ENCODE measurements at places on chromosomes 3 and 15.
A peak's percentile ranks its signal among the peaks of the same experiment; 100 is the strongest.

DNA sequence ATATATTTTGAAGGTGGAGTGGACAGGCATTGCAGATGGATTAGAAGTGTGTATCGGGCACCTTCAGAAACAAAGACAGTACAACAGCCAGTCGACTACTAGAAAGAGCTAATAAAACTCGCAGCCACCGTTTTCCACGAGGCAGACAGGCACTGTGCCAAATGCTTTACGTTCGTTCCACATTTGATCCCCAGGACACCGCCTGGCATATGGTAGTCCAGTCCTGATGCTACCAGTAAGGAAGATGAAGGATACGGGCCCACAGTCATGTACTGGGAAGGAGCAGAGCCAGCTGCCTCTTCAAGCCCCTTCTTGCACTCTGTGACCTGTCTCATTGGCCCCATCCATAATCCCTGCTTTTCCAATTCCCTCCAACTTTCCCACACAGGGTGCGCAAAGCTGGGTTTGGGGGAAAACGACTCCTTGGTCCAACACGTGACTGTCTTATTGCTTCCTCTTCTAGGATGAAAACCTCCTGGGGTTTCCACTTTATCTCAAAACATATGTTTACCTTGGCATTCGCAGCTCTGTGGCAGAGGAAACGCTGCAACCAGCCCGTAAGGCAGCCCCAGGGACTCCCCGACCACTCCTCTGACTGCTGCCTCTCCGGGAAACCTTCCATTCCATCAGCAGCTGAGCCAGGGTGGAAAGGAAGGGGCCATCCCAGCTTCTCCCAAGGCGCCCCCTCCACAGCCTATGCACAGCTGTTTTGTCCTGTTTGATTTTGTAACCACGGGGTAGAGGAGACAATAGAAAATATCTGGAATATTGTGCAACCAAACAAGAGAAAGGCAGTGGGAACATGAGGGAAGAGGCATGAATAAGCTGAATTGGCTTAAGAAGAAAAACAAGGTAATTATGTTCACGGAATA is 107.4 kb downstream of the ADAMTS17 start:
- peak; percentile 60 for DNase-seq

DNA sequence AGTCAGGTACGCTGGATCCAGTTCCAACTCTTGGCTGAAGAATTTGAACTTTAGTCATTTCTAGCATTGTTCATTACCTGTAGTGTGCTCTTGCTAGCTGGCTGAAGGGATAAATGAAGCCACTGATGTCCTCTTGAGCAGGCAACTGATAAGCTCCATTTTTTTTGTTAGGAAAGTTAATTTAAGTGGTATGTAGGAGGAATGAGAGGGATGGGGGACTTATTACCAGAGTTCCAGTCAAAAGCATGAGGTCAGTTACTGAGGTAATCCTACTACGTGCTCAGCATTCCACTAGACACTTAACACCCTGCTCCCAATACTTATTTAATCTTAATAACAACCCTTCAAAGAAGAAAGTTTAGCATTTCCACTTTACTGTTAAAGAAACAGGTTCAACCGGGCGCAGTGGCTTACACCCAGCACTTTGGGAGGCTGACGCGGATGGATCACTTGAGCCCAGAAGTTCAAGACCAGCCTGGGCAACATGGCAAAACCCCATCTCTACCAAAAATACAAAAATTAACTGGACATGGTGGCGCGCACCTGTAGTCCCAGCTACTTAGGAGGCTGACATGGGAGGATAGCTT is 2.0 kb upstream of the RASA2 start:
- no peak for DNase-seq

DNA sequence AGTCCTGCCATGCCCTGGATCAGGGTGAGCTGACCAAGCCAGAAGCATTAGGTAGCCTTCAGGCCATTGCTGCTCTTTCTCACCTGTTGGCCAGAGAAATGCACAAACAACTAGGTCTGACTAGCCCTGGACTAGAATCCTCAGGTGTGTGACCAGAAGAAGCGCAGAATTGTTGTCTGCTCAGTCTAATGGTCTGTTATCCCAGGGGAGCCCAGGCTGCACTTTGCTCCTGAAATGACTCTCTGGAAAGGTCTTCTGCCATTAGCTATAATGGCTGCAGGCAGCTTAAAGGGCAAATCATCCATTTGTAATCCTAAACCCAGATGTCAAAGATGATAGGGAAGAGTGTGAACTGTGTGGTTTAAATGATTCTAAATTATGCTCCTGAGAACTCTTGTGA is 246.1 kb downstream of the NFKBIZ start:
- DNase-seq = no peak

DNA sequence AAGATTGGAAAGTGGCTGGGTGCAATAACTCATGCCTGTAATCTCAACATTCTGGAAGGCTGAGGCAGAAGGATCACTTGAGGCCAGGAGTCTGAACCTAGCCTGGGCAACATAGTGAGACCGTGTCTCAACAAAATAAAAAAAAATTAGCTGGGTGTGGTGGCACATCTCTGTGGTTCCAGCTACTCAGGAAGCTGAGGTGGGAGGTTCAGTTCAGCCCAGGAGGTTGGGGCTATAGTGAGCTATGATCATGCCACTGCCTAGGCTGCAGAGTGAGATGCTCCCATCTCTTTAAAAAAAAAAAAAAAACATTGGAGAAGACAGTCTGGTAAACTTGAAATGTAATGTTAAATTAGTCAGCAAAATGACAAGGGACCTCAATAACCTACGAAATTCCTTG is 57.9 kb downstream of the STAG1 start:
- no peak for DNase-seq

DNA sequence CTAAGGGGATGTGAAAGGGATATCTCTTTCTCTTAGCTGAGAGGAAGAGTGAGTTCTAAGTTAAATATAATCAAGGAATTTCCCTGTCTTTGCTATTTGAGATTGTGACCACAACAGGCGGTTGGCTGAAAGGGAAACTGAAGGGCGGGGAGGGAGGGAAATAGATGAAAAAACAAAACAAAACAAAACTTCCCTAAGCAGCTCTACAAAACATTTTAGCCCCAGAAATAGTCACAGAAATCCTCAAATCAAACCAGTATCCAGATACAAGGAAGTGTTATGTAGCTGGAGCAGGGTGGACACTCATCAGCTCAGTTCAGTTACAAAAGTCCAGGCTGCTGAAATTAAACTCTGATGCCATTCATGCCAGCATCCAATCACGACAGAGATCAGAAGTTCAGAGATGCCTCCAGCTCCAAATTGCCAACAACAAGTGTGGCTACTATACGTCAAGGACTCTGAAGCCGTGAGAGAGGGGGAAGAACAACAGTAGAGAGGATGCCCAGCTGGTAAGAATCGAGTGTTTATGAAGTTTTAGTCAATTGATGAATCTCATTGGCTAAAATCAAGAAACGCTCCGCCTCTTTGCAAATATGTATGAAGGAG is 319 bp upstream of the TP63 start:
- no peak for DNase-seq

DNA sequence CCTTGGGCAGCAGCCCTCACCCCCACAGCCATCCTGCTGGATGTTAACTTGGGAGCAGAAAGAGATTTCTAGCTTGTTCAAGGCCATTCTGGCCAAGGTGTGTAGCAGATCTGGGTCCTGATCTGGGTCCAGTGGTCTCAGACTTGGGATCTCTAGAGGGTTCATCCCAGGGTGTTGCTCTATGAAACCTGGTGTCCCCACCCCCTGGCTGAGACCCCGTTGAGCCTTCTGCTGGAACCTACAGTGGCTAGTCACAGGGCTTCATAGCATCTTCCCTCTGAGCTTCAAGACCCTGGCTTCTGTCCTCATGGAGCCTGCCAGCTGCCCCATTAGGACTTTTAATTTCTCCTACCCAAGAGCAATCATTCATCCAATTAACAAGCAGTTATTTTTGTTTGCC is 64.3 kb downstream of the EPHB1 start:
- no peak for DNase-seq

DNA sequence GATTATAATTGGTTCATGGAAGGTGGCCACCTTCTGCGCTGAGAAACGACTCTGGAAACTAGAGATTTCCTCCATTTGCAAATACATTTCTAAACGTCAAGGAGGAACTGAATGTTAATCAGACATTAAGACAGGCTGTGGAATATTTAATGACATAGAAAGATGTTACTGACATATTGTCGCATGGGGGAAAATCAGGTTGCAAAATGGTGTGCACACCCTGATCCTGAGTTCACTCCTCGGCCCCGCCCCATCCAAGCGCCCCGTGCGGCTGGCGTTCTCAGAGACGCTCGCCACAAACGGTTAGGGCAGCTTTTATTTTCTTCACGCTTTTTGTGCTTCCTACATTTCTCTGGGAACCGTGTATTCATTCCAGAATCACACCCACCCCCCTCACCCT is 10.7 kb downstream of the H1-8 start:
- no peak for DNase-seq

DNA sequence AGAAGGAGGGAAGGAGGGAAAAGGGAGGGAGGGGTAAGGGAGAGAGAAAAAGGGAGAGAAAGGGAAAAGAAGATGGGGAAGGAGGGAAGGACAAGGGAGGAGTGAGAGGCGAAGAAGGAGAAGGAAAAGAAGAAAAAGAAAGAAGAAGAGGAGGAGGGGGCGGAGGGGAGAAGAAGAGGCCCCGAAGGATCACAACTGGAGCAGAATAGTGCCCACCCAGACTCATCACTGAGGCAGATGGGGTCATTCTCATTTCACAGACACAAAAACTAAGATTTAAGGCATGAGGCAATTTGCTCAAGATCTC is 2.7 kb upstream of the ALAS1 start:
- no peak for DNase-seq

- DNase-seq = no peak
These were observed 98.6 kb upstream of the IGF1R start for GRCh38 chr15:98549741-98550140.

- DNase-seq = no peak
These were observed 26.4 kb upstream of the SKIL start for GRCh38 chr3:170331143-170331542.

DNA sequence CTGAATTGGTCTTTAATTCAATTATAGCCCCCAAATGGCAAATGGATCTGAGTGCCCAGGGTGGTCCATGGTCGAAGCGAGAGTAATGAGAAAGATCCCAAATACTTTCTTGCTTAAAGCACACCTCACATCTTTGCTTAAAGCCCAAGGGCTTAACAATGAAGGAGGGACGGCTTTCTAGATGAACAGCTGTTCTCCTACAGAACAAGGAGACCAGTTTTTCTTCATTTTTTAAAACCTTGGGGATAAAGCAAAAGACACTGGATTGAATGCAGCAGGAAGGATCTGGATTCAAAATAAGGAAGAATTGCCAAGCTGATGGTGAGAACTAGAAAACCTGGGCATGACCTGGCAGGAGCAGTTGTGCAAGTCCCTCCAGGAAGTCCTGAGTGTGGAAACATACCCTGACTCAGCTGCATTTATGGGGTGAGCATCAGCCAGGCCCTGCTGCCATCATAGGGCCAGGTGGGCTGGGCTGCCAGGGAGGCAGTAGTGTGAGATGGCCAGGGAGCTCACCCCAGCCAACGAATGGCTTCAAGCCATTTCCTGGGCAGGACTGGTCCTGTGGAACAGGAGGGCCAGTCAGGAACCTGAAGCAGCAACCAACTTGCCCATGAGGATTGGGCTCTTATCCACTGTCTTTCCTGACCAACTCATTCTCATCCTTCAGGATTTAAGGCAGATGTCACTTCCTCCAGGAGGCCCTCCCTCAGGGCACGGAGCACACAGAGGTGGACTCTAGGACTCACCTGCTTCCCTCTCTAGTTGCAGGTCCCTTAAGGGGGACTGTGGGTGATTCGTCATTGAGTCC is 18.4 kb upstream of the RHCG start:
- no peak for DNase-seq

- no peak for DNase-seq
These were observed 46.9 kb upstream of the SLC7A14 start for GRCh38 chr3:170632780-170633179.

DNA sequence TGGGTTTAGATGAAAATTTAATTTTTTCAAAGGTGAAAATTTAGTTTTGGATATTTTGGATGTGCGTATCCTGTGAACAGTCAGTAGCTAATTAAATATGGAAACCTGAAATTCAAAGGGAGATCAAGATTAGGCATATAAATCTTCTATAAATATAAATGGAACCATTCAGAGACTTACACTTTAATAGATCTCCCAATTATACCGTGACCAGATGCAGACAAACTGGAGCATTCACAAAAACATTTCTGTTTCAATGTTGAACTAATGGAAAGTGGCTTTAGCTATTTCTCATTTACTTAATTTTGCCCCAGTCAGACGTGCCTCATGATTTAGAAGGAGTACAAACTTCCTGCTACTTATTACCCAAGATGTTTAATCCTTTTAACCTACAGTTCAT is 29.1 kb upstream of the POU1F1 start:
- no peak for DNase-seq

- no peak for DNase-seq
These were observed 154.2 kb downstream of the RAB11A start for GRCh38 chr15:66023311-66023972.

DNA sequence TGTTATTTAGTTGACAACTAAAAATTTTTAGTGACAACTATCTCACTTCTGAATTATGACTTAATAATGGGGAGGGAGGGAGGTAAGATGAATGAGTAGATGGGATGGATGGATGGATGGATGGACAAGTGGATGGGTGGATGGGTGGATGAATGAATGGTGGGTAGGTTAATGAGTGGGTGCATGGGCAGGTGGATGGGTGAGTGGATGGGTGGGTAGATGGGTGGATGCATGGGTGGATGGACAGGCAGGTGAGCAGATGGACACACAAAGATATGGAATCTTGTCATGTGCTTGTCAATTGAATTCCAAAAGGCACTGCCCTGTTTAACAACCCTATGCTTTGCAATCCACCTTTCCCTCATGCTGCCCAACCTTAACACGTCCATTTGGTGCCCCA is 41.5 kb downstream of the KLHL25 start:
- no peak for DNase-seq

All from forelimb muscle (tissue), 1 donor.